Astrocyte (in vitro differentiated cells and primary cell): ENCODE measurements at places on chromosomes 11 and 22.

DNA sequence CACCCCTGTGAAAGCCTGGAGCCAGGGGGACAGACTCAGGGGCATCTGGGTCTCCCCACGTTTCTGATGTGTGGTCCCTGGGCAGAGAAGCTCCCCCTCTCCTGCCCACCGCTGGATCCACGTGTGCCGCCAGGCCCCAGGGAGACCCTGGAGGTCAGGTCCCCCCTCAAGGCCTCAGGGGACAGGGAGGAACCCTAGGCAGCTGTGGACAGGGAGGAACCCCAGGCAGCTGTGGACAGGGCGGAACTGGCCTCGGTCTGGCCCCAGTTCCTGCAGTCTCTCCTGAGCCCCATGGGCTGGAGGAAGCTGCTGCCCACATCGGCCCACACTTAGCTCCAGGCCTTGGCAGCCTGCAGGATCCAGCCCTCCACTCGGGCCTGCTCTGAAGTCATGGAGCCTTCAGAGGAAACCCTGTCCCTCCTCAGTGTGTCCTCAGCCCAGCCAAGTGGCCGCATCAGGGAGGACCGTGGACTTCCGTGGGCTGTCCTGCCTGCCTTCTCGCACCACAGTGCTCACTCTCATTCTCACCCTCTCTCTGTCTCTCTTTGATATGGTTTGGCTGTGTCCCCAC is 127.7 kb downstream of the BRD1 start:
- DNase-seq: no peak

- DNase-seq: no peak
Observed at GRCh38 chr11:113404859-113405430, 17.4 kb downstream of the ANKK1 start.

DNA sequence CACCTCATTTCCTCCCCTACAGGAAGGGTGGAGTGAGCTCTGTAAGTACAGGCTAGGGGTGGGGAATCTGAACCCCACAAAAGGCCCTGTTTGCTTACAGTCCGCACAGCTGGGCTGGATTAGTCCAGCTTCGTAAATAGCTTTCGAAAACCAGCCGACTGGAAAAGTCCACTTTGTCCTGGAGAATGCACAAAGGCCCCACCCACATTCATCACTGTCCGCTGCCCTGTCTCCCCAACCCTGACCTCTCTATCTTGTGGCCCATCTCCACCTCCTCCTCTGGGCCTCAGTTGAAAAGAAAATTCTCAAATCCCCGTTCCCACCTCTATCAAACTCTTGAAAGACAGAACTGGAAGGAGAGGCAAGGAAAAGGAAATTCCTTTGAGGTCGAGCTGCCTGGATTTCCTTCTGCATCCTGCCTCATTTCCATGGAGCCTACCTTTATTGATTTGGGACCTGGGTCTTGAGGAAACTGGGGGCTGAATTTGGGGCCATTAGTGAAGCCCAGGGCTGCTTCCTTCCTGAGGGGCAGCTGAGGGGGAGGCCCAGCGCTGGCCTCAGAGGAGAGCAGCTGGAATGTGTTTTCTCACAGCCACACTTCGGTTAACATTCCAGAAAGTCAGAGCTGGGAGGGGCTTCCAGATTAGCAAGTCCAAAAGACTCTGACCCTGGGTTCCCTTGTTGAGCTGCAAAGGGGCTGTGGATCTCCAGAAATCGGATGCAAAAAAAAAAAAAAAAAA is 147.6 kb downstream of the FBXO7 start:
- DNase-seq: peak; percentile 84

GRCh38 chr11:24122291-24122690 is 374.6 kb upstream of the LUZP2 start:
- DNase-seq: no peak

DNA sequence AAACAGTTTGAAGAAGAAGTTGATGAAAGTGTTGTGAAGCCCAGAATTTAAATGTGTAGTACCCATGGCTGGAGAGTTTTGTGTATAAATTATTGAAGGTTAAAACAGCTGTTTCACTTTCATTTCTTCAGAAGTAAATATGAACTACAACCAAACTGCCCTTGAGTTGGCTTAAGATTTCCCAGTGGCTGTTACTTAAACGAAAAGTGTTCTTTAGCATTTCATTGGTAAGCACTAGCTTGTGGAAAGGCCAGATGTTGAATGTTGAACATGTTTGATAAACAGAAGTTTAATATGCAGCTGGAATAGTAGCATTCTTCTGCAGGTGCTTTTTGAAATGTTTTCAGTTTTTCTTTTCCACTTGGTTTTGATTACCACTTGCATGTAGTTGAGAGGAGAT is 83.2 kb upstream of the TNRC6B start:
- DNase-seq: no peak
